Brain microvascular endothelial cell (primary cell): ENCODE measurements at places on chromosomes 7 and 10.

- no peak for DNase-seq
Observed at GRCh38 chr10:71981015-71981875, 17.1 kb downstream of the CHST3 start.

DNA sequence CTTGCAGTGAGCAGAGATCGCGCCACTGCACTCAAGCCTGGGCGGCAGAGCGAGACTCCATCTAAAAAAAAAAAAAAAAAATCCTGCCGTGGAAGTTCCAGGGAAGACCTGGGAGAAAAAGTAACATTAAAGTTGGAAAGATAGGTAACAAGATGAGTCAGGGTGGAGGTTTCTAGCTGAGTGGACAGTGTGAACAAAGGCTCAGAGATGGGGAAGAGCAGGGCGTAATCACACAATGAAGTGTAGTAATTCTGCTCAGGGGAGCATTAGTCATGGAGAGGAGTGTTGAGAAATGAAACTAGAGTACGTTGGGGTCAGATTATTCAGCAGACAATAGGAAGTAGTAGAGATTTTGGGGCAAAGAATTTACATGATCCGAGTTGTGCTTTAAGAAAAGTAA lies 21.6 kb upstream of the WASL start:
- peak; percentile 71 for DNase-seq

GRCh38 chr10:63429281-63429680 lies 36.5 kb downstream of the JMJD1C start:
- DNase-seq: no peak

DNA sequence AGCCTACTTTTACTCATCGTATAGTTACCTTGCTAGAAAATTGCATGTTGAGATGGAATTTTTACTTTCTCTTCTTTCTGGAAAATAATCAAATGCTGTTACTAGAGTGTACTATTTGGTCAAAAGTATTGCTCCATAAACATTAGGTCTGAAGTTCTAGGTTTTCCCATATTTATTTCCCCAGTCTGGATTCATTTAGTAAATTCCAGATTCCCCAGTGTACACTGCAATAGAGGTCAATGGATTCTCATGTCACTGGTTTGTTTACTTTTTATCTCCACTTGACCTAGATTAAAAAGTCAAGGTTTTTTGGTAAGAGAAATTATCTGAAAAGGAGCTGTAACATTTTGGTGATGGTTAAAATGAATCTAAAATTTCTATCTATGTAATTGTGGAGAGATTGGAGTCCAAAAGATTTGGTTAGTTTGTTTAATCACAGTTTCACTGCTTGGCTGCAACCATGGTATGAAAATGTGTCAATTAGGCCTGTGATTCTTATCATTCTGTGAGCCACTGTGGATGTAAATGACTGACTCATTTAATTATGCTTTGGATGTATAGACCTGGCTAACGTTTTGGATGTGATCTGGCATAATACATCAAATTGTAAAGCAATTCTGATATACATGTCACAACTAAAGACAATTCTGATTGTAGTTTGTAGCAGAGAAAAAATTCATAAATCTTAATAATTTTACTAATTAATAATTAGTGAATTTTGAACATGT lies 32.7 kb upstream of the STEAP4 start:
- DNase-seq: no peak

DNA sequence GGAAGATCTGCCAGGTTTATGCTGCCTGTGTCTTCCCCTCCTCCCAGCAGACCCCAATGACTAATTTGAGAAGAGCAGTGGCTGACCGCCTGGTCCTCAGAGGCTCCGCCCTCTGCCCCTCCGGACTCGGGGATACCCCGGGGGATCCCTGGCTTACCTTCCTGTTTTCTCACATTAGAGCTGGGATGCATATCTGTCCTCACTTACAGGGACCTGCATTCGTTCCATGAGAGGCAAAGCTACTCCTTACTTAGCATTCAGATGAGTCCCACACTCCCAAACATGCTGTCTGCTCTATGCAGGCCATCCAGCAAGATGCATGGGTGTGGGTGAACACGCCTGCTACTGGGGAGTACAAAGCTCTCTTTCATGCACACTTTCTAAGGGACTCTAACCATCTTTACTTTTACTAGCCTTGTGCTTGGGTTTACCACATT lies 24.0 kb downstream of the VOPP1 start:
- DNase-seq: no peak

GRCh38 chr7:4775848-4776623 lies 613 bp downstream of the AP5Z1 start:
- DNase-seq: peak; percentile 57

DNA sequence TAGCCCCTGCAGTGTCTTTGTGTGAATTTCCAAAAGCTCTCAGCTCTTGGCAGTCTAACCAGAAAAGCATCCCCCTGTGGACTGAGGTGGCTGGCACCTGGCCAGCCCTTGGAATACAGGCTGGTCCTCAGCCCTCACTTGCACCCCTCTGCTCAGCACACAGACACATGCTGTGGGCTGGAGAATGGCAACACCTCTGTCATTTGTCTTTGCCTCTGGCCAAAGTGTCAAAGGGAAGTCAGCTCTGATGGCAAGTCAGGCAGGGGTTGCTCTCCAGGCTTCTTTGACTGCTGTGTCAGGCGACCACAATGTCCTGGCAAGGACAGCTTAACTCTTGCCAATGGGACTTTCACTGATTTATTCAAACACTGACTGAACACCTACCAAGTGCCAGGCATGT lies 724.8 kb downstream of the INHBA start:
- DNase-seq: no peak

DNA sequence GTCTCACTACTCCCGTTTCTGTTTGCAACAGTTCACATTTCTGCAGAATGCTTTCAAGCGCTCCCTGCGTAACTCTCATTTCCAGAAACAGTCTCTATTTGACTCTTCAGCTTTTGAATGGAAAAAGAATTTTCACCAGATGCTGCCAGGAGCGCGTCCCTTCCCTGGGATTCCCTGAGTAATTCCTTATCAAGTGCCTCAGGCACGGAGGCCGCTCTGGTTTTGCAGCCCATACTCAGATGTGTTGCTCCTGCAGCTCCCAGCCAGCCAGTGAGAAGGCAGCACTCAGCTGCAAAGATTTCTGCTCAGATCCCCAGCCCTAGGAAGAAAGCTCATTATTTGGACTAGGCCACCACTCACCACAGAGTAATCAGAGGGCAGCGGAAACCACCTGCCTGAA lies 161.1 kb upstream of the CHST15 start:
- DNase-seq: no peak

DNA sequence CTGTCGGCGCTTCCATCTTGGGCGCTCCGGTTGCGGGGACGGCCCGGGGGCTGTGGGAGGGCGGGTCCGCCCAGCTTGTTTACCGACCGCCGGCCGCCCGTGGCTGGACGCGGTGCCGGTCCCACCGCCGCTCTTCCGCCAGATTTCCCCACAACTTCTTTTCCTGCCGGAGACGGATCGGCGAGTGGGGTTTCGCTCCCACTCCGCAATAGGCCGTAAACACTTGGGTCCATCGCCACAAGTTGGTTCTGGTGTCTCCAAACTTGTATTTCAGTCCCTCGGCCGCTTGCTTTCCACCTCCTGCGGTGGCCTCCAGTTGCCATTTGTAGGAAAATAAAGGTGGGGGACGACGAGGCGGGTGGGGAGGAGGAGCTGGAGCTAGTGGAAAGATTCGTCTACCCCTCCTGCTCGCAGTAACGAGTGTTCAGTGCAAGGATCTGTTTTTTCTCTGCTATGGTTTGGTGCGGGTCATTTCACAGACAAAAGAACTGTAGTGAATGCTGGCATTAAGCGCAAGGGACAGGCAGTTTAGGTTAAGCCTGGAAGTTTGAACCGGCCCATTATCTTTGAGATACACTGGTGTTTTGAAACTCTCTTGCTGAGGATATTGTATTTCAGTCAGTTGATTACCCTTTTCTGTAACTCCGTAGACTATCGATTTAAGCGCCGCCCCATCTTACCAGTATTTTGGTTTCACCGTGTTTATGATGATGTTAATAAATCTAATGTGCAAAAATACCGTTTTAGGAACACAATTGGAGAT lies 24.3 kb upstream of the ZRANB1 start:
- peak; percentile 44 for DNase-seq

DNA sequence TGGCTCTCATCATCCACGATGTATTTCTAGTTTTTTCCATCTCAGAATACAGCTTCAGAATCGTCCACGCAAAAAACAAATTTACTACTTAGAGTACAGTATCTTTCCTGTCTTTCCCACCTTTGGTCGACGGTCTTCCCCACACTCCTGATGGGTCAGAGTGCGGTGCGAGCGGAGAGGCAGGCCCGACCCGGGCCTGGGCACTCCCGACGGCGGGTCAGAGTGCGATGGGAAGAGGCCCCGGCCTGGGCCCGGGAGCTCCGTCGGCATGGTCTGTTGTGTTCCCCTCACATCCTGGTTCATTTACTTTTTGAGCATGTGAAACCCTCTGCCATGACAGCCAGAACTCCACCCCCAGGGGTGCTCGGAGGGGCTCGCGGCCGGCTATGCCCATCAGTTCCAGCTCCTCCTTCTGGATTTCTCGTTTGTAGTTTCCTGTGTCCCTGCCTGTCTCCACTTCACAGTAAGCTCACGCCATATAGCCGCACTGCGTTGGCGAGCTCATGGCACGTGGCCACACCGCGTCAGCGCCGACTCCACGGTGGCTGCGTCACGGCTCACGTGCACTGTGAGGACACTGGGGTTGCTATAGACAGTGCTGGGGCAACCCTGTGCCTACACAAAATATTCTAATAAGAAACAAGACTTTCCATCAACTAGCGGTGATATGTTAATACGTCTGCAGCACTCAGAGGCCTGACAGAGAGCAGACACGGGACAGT lies 7.8 kb downstream of the COX19 start:
- DNase-seq: no peak

GRCh38 chr10:124303662-124304418 lies 114.9 kb downstream of the OAT start:
- DNase-seq: no peak

DNA sequence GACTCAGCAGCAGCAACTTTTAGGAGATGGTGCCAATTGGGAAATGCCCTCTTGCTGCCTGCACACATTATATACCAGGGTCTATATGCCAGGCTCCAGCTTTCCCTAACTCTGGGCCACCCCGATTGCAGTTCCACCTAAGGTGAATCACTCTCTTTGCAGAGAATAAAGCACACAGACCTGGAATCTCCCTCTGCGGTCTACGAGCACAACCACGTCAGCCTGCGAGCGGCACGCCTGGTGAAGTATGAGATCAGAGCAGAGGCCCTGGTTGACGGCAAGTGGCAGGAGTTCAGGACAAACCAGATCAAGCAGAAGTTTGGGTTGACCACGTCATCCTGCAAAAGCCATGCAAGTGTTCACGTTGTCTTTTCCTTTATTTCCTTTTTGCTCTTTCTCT lies 38.2 kb upstream of the PLEKHA1 start:
- DNase-seq: no peak

DNA sequence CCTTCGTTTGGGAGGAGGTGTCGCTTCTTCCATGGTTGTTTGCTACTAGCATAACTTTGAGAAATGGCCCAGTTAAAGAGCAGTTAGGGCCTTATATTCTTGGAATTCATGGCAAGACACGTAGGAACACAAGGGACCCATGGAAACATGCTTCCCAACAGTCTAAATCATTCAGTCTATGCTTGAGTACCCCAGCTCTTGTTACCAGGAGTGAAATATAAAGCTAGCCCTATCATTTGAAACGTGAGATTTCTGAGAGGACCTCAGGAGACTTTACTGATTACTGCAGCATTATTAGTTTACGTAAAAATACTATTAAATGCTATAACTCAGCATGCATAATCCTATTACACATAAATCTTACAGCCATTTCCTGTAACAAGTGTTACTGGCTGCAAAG lies 328.6 kb upstream of the CDC14C start:
- no peak for DNase-seq

- no peak for DNase-seq
Observed at GRCh38 chr10:126854726-126855495, 50.3 kb upstream of the DOCK1 start.

DNA sequence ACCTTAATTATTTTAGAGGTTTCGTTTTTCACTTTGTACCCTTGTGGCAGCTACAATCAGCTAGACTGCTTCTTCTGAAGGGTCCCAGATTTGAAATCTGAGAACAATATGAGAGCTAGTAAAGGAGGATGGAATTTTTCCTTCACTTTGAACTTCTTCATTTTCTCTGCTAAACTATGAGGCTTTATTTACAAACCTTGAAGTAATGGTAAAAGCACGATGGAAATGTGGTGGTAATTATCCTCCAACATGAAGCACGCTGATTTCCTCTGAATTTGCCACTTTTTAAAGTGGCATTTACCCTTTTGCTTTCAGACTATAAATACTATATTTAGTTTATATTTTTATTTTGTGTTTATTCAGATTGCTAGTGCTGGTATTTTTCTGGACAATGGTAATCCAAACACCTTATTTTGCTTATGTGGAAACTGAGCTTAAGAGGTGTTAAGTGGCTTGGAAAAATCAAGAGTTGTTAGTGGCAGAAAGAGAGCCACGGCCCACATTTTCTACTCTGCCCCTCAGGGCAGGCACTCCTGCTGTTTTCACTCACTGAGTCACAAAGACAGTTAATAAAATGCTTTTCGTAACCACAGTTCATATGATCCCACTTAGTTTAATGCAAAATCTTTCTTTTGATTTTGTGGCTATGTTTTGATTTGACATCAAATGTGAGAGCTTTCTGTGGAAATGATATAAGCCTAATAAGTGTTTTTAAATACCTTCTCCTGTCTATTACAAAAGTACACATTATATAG lies 2.7 kb downstream of the SSMEM1 start:
- no peak for DNase-seq

- peak; percentile 66 for DNase-seq
Observed at GRCh38 chr10:48658243-48658974, 26.3 kb upstream of the WDFY4 start.

DNA sequence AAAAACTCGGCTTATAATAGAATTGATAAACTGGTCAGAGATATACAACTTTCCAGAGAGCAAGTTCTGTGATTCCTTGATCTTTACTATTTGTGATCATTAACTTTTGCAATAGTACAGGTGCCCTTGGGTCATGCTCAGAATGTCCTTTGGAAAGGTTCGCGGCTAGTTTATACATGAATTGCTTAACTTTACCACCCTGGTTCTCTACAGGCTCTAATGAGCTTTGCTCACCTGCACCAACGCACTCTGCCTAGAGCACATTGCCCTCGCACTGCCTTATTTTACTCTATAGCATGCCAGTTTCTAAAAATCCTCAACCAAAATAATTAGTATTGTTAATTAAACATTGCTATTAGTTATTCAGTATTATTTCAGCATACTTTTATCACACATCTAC lies 931.2 kb upstream of the KCND2 start:
- DNase-seq: no peak

- DNase-seq: no peak
Observed at GRCh38 chr10:103062854-103063590, 130.1 kb downstream of the NT5C2 start.

DNA sequence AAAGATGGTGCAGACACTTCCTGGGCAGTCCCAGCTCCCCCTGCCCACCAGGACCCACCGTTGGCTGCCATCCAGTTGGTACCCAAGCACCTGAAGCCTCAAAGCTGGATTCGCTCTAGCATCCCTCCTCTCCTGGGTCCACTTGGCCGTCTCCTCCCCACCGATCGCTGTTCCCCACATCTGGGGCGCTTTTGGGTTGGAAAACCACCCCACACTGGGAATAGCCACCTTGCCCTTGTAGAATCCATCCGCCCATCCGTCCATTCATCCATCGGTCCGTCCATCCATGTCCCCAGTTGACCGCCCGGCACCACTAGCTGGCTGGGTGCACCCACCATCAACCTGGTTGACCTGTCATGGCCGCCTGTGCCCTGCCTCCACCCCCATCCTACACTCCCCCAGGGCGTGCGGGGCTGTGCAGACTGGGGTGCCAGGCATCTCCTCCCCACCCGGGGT lies 14.5 kb upstream of the LIMK1 start:
- DNase-seq: no peak

GRCh38 chr7:36810032-36810431 lies 85.7 kb upstream of the AOAH start:
- no peak for DNase-seq
